ENCODE measurements at places on chromosomes 2 and 18. TPM values are rescaled to one million over a fixed set of nuclear protein-coding genes. Genes with fewer than 3 reads are reported as not detected.

GRCh38 chr2:200357845-200358244, 51.4 kb downstream of the SPATS2L start:
- peak; percentile 50 for ATAC-seq

DNA sequence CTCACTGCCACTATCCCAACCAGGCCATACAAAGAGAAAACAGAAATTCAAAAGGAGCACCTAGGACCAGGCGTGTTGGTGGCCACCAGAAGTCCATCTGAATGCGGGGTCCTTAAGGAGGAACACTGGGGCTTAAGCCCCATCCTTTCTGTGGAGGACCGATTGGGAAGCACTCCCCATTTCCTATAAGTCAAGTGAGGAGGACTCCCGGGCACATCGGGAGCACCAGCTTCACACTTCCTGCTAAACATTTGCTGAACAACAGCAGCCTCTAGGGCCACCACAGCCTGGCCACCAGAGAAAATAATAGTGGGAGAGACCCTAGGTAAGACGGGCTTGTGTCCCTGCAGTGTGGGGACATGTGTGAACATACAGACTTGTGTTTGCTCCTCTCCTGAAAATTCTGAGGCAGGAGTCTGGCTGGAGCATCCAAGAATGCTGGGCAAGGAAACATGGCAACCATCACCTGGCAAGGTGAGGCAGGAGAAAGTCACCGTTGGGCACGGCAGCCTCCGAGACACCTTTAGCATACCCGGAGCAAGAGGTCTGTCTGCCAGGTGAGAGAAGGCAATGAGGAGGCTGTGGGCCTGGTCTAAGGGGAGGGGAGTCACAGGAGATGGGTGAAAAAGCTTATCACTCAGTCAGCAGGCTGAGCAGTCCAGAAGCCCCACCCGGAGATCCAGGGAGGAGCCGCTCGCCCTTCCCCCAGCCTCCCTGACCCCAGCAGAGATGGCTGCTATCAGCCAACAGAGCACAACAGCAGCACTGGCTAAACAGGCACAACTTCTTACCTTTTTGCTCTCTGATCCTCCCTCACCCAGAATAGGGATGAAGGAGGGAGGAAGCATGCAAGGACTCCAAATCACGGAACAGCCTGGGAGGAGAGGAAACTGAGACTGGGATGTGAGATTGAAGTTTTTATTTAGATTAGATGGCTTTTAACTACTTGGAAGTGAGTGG, 282.3 kb downstream of the EIPR1 start:
- ATAC-seq = no peak

- no peak for ATAC-seq
Measured at GRCh38 chr2:46615986-46616485, 136.7 kb downstream of the TMEM247 start.

DNA sequence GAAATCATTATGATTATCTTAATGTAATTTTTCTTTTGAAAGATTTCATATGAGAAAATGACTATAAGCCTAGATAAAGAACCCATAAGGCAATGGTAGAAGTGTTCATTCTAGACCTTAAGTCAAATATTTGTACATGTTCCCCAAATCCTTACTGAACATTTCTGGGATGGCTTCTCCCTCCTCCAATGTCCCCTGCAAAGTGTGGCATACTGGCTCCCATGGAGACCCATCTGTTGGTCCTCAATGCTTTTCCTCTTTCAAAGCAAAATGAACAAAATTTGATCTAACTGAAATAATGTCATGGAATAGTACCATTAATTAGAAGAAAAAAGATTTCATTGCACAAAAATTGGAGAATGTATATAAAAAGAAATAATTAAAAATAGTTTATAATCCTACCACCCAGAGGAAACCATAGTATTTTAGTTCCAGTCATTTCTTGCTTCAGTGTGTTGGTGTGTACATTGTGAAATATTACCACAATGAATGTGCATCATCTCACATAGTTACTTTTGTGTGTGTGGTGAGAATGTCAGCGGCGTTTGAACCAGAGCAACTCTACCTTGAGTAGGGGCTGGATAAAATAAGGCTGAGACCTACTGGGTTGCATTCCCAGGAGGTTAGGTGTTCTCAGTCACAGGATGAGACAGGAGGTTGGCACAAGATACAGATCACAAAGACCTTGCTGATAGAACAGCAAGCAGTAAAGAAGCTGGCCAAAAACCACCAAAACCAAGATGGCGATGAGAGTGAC, 181.3 kb downstream of the UXS1 start:
- no peak for ATAC-seq

The ANKRD29 gene
- 3.5 TPM for total RNA-seq

The HRH4 gene
- 0.15 TPM for total RNA-seq
